ENCODE measurements at places on chromosomes 5 and 9.

DNA sequence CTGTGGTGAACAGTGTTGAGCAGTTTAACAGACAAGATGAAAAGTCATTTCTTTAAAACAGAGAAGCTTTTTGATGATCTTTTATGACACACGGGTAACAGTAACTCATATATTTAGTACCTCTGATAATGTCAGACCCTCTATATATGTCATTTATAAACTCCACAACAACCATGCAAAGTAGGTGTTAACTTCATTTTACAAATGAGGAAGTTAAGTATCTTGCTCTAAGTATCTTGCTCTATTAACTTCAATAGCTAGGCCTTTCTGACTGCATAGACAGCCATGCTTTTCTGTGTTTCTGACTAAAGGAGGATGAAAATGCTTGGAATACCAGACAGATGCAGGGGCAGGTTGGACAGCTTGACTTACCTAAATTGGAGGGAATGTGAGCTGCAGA, 1.8 kb downstream of the NUDT2 start:
- no peak for DNase-seq

DNA sequence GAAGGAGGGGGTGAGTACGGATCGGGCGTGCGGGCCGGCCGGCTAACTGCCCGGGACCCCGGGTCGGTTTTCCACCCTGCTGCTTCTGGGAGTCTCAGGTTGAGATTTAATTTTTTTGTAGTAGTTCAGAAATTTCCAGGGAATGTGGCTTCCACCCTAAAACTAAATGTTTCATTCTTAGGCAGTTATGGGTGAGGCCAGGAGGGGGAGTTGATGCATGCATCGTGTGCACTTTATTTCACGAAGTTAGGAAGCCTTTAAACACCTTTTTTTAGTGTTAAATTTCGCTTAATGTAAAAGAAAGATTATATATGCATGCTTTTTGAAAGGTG, 905 bp downstream of the CDK9 start:
- DNase-seq, result no peak

GRCh38 chr9:113886466-113886865, 10.4 kb downstream of the ZNF618 start:
- DNase-seq, result no peak

DNA sequence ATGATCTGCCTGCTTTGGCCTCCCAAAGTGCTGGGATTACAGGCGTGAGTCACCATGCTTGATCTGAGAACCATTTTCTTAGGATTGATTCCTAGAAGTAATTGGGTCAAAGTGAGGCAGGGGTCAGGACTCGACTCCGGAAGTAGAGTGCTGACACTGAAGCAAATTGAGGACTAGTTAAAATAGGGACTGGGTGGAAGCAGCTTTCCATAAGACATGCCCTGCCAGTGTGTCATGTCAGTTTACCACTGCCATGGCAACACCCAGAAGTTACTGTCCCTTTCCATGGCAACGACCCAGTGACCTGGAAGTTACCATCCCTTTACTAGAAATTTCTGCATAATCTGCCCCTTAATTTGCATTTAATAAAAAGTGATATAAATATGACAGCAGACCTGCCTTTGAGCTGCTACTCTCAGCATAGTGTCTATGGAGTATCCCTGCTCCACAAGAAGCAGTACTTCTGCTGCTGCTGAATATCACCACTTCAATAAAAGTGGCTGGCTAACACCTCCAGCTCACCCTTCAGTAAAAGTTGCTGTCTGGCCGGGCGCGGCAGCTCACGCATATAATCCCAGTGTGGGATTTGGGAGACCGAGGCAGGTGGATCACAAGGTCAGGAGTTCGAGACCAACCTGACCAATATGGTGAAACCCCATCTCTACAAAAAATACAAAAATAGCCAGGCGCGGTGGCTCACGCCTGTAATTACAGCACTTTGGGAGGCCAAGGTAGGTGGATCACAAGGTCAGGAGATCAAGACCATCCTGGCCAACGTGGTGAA, 47.8 kb upstream of the JADE2 start:
- DNase-seq, result no peak

DNA sequence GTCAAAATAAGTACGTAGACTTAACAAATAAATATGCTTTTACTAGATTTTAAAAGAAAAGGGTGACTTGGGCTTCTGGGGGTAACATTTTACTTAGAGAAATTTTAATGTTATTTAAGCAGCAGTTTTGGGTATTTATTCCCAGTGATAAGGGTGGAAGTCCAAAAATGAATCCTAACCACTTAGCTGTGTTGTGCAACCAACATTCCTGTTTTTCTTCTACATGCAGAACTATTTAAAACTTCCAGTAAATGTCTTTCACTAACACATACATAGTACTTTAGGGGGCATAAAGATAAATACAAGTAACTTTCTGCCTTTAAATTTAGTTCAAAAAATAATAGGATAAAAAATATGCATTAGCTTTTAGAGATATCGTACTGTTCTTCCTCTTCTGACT, 436.7 kb downstream of the CTNND2 start:
- no peak for DNase-seq

- no peak for DNase-seq
Measured at GRCh38 chr5:74396913-74397622, 243.5 kb downstream of the ENC1 start.

- no peak for DNase-seq
Measured at GRCh38 chr5:87850843-87851242, 417.8 kb downstream of the TMEM161B start.

Measured in esophagus squamous epithelium (tissue), 5 donors.